ENCODE measurements at places on chromosomes 6 and 20.

DNA sequence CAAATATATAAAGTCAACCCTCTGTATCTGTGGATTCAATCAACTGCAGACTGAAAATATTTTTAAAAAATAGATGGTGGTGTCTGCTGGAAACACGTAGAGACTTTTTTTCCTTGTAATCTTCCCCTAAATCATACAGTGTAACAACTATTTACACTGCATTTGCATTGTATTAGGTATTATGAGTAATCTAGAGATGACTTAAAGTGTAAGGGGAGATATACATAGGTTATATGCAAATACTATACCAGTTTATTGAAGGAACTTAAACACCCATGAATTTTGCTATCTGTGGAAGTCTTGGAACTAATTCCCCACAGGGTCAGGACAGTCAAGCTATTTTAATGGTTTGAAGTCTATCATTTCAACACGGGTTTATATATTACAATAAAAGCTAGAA, 10.2 kb downstream of the HDAC2 start:
- no peak for DNase-seq

DNA sequence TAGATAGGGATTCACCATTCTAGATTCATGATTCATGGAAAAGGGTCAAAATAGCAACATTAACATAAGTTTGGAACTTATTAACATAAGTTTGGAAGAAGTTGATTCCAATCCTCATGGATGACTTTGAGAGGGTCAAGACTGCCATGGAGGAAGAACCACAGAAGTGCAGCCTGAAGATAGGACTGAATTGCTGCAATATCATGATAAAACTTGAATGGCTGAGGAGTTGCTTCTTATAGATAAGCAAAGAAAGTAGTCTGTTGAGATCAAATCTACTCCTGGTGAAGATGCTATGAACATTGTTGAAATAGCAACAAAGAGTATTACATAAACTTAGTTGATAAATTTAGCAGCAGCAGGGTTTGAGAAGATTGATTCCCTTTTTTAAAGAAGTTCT, 62.2 kb downstream of the GMDS start:
- no peak for DNase-seq

DNA sequence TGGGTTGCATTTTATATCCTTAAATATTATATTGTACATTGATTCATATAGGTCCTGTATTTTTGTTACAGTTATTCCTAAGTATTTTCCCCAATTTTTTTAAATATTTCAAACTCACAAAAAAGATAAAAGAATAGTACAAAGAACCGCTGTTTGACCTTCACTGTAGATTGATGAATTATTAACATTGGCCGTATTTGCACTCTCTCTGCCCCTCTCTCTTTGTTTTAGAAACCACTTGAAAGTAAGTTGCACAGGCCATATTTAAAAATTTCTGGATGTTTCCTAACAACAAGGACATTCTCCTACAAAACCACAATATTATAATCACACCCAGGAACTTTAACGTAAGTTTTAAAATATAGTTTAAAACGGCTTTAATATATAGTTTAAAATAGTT, 72.0 kb upstream of the DUSP22 start:
- no peak for DNase-seq

DNA sequence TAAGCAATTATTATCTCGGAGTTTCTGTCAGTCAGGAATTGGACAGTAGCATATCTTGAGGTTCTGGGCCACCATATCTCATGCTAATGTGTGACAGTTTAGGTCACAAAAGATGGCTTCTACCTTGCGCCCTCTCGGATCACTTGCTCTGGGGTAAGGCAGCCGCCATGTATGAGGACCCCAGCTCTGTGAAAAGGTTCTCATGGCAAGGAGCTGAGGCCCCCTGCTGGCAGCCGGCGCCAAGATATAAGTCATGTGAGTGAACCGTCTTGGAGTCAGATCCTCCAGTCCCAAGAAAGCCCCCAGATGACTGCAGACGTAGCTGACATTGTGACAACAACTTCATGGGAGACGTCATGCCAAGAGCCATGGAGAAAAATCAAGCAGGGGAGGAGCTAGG, 670.8 kb downstream of the KIF16B start:
- peak; percentile 24 for DNase-seq

- DNase-seq: no peak
Observed at GRCh38 chr20:42901689-42902440, 287.8 kb downstream of the PTPRT start.

GRCh38 chr20:37528446-37529213, 954 bp upstream of the BLCAP start:
- no peak for DNase-seq

GRCh38 chr20:61950641-61951071, 115.0 kb downstream of the TAF4 start:
- no peak for DNase-seq

- no peak for DNase-seq
Observed at GRCh38 chr20:18738055-18738454, 75.5 kb upstream of the SCP2D1 start.

- DNase-seq: no peak
Observed at GRCh38 chr20:60069656-60070055, 111.4 kb downstream of the CDH26 start.

GRCh38 chr6:44275749-44276648, 5.7 kb downstream of the TMEM151B start:
- no peak for DNase-seq

DNA sequence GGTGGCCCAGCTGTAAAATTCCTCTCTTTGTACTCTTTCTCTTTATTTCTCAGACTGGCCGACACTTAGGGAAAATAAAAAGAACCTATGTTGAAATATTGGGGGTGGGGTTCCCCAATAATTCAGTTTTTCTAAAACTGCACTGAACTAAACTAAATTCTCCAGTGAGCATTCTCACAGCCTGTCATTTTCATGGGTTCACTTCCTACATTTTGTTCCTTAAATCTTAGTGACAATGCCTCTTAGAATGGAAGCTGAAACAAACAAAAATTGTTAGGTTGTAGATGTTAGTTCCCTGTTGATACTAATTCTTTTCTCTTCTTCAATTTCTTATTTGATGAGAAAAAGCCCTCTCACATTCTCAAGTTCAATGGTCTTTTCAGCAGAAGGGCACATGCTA, 35.8 kb upstream of the IFNGR1 start:
- no peak for DNase-seq

GRCh38 chr6:38982470-38982869, 66.1 kb upstream of the GLP1R start:
- DNase-seq: no peak

DNA sequence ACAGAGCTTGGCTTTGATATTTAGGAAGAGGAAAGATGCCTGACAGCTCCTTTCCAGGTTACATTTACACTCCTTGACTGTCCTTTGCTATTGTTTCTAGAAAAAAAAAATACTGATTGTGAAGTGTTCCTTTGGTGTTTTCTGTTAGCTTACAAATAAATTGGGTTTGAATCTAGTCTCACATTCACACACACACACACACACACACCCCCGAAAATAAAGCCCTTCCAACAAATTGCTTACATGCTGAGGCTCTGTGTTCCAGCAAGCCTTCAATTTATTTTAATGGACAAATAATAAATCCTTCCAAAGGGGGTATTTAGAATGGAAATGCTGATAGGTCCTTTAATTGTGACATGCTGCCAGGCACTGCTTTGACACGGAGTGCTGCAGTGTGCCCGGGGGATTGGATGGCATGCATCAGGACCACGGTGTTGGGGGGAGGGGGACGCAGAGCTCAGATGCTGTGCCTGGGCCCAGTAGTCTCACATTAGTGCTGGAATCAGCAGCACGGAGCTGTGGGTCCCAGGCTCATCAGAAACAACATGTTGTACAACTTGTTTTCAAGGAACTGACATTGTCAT, 199.9 kb downstream of the CD83 start:
- no peak for DNase-seq

- peak; percentile 75 for DNase-seq
Observed at GRCh38 chr6:498795-499231, 107.3 kb downstream of the IRF4 start.

DNA sequence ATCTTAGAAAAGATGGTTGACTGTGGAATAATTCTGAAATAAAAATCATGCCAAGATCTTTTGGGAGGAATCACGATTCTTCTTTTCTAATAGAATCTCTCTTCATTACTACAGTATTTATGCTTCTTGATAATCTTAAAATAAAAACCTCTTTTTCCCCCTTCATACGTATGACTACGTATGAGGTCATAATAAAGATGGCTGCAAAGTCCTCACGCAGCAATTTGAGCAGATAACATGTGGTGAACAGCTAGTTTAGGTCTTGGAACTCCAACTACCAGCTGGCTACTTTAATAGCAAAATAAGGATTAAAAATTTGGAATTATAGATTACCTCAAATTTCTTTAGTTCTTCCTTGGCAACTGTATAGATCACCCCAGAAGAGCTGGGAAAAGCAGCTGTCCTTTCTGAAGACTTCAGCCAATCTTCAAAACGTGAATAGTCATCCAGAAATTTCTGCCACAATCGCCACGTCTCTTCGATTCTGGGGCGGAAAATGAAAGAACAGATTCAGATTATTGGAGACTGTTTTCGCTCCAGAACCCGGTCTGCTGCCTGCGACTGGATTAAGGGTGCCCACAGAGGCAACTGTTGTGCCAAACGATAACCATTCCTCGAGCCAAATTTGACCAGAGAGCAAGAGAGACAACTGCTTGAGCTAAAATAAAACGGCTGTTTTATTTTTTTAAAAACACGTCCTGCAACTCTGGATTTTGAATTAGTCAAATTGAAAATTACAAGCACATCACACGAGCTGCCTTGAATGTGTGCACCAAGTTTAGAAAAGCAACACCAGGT, 347.3 kb downstream of the ESR1 start:
- DNase-seq: no peak

GRCh38 chr6:154238831-154239230, 117.8 kb downstream of the IPCEF1 start:
- no peak for DNase-seq

GRCh38 chr6:193773-194310, 98.4 kb upstream of the DUSP22 start:
- DNase-seq: peak; percentile 23

- no peak for DNase-seq
Observed at GRCh38 chr20:56558968-56559367, 25.9 kb downstream of the FAM209B start.

GRCh38 chr6:37653933-37654565, 43.6 kb downstream of the MDGA1 start:
- peak; percentile 80 for DNase-seq

DNA sequence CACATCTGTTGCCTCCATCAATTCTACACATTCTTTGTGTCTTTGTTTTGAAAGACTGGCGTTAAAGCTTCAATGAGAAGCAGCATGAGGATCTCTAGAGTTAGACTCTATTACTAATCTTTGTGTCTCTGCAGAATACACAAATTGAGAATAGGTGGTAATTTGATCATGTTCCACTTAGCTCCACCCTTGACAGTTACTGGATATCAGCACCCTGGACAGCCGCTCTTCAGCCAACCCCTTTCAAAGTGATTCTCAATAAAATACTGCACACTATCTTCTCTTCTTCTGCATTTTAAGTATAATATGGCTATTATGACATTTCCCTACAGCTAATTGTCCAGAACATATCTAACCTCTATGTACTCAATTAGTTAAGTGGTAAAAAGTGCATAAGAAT, 54.3 kb upstream of the CNR1 start:
- no peak for DNase-seq
